NCI-H1694 (cell line): ENCODE measurements at places on chromosomes 16 and 17.

- DNase-seq, result no peak
Measured at GRCh38 chr16:82533189-82533588, 93.6 kb upstream of the CDH13 start.

GRCh38 chr16:61296814-61297213, 739.4 kb downstream of the CDH8 start:
- no peak for DNase-seq

DNA sequence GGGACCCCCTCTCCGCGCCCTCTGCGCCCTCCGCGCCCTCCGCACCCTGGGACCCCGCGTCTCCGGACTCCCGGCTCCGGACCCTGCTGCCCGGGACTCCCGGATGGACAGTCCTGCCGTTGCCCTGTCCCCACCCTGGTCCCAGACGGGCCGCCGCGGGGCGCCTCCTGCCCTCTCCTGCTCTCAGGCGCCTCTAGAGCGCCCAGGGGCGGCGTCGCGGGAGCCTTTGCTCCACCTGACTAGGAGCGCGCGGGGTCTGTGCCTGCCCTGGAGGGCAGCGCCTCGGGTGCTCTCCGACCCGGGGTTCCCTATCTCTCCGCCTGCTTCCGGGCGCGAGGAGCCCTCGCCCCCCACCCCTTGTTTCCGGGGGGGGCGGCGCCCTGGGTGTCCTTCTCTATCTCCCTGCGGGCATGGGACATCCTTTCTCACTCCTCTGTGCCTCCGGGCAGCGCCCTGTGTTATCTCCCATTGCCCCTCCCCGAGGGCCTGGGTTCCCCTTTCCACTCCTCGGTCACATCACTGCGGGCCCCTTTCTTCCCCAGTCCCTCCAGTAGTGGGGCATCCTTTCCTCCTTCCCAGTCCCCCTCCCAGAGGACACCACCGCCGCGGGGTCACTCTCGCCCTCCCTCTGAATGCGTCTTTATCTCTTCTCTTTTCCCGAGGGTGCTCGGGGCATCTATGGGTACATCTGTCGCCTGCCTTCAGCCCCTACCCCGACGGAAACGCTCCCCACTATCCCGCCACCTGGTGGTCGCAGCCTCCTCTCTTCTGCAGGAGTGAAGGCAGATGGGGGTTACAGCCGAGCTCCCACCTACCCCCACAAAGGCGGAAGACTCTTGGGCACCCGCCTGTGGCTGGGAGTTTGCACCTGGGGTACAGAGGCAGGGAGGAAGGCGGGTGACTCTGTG, 875 bp downstream of the PRKCB start:
- DNase-seq, result no peak

DNA sequence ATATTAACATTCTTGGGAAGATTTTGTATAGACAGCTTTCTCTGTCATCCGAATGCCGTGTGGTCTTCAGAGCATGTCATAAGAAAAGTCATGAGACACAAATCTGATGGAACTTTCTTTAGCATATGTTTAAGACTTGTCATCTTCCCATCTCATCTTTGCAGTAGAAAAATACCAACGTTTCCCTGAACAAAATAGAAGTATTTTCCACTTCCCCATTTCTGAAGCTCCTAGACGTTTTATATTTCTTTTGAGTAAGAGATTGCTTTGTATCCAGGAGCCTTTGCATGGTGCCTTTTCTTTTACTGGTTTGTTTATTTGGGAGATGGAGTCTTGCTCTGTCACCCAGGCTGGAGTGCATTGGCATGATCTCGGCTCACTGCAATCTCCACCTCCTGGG, 235.1 kb downstream of the PRKCA start:
- no peak for DNase-seq

GRCh38 chr17:5793899-5794298, 209.6 kb upstream of the NLRP1 start:
- DNase-seq, result peak; percentile 41

DNA sequence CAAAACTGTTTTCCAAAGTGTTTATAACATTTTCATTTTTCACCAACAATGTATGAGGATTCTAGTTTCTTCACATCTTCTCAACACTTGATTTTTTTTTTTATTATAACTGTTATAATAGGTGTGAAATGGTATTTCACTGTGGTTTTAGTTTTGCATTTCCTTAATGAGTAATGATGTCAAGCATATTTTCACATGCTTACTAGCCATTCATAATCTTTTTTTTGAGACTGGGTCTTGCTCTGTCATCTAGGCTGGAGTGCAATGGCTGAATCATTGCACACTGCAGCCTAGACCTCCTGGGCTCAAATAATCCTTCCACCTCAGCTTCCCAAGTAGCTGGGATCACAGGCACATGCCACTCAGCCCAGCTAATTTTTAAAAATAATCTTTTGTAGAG, 65.1 kb downstream of the EFCAB13 start:
- DNase-seq, result no peak

GRCh38 chr17:74296548-74296936, 22.5 kb downstream of the DNAI2 start:
- peak; percentile 44 for DNase-seq
